ENCODE measurements at places on chromosomes 12 and 14.
A peak's percentile ranks its signal among the peaks of the same experiment; 100 is the strongest.

GRCh38 chr12:78885466-78885865 is 20.9 kb downstream of the SYT1 start:
- DNase-seq = no peak

- DNase-seq = no peak
These were observed 516.9 kb downstream of the SLC16A7 start for GRCh38 chr12:60112763-60113162.

DNA sequence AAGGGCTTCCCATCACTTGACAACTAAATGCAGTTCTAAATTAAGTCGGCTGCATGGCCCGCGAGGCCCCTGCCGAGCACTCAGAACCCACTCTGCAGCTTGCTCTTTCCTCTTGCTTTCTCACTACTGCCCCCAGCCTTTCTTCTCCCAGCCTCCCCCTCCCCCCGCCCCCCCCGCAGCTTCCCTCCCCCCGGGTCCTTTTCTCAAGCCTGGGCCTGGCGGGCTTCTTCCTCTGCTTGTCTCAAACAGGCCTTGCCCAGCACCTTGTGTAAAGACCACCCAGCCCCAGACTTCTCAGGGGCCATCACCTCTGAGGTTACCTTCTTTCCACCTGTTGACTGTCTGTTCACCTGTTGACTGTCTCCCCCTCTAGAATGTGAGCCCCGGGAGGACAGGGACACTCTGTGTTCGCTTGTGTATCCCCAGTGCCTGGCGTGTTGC is 1.1 kb downstream of the CYP46A1 start:
- DNase-seq = no peak

GRCh38 chr12:95072900-95073697 is at the start of gene NR2C1:
TSS of gene NR2C1 (minus strand) at chr12:95073618. CDS start at chr12:95067384, 6,234 bp downstream.
- peak; percentile 91 for DNase-seq

DNA sequence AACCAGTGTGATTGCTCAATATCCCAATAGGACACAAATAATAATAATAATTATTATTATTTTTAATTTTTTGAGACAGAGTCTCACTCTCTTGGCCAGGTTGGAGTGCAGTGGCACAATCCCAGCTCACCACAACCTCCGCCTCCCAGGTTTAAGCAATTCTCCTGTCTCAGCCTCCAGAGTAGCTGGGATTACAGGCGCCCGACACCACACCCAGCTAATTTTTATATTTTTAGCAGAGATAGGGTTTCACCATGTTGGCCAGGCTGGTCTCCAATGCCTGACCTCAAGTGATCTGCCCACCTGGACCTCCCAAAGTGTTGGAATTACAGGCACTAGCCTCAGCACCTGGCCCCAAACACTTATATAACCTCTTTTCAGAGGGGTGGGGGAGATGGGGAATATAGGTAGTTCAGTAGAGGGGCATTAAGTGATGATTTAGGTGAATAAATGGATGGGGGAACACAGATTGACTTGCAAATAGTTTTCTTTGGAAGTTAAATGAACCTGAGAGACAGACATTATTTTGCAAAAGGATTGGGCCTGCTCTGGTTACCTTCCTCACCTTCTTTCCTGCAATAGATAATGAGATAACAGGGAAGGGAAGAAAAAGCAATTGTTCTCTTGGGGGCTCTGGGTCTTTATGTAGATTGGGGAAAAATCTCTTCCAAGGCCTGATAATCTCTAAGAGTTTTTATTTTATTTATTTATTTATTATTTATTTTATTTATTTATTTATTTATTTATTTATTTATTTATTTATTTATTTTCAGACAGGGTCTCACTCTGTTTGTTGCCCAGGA is 57.7 kb downstream of the RESF1 start:
- DNase-seq = no peak

GRCh38 chr12:47082283-47082682 is 2.5 kb upstream of the AMIGO2 start:
- no peak for DNase-seq

GRCh38 chr12:51198568-51199365 is 19.1 kb downstream of the POU6F1 start:
- DNase-seq = no peak

- no peak for DNase-seq
These were observed 56.6 kb downstream of the WDR20 start for GRCh38 chr14:102196039-102196901.

DNA sequence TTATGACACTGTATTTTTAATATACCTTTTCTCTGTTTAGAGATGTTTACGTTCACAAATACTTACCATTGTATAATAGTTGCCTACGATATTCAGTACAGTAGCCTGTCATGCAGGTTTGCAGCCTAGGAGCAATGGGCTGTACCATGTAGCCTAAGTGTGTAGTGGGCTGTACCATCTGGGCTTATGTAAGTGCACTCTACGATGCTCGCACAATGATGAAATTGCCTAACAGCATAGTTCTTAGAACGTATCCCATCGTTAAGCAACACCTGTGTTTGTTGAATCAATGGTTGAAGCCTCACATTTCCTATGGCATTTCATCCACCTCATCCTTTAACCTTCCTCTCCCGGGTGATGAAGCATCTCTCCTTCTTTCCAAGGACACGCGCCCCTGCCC is 12.5 kb upstream of the EML1 start:
- DNase-seq = no peak

DNA sequence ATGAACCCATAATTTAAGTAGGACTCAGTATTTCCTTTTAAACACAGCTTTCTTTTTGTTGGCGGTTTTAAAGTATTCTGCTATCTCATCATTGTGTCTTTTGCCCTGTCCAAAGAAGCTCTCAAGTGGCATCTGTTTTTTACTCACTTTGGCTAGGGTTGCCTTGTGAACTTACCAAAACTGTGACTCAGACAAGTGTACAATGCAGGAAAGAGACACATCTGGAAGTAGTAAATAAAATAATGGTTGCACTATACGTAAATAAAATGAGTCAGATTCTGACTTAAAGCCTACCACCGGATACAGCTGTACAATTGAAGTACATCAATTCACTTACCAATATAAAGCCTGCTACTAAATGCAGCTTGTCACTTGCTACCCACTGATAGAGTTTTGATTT is 619.2 kb upstream of the LRFN5 start:
- DNase-seq = no peak

DNA sequence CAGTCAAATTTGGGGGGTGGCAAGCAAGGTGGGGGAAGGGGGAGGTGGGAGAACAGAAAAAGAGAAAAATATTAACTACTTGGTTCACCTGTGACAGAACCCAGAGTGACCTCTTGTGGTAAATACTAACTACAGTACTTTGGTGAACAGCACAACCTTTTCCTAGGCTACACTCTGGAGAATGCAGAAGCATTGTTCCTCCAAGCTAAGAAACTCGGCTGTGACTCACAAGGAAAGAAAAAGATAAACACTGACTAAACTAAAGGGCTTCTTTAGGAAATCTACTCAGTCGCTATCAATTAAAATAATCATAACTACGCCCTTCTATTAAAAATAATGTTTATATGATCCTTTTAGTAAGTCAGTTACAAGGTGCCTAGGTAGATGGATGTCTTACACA is 5.4 kb downstream of the KCNH5 start:
- DNase-seq = no peak

DNA sequence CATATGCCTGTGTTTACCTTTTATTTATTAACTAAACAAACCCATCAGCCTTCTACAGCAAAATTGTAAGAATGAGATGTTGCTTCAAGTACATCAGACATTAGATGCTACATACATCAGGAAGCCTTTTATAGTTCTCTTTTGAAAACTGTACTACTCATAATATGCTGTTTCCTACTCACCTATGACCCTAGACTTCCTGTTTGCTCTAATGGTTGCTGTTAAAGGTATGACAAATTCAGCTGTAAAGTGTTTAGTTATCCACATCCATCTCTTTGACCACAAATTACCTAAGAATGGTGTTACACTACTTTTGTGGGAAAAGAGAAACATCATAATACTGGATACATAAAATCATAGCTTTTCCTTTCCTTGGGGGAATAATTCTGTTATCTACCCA is 220.0 kb downstream of the RAD51B start:
- DNase-seq = no peak

DNA sequence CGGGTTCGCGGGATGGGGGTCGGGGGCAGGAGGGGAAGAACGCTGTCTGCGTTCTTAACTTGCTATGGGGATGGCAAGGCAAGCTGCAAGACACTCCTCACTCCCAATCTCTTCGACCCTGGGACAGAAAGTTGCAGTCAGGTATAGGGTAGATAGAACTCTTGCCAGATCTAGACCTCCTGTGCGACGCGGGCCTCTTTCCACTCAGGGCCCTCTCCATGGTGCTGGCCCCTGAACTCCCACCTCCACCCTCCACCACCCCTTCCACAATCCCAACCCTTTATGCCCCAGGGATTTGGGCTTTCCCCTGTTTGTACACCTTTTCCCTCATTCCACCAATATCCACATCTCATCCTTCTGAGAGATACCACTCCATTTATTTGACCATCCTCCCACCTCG is 812 bp downstream of the NABP2 start:
- peak; percentile 12 for DNase-seq

DNA sequence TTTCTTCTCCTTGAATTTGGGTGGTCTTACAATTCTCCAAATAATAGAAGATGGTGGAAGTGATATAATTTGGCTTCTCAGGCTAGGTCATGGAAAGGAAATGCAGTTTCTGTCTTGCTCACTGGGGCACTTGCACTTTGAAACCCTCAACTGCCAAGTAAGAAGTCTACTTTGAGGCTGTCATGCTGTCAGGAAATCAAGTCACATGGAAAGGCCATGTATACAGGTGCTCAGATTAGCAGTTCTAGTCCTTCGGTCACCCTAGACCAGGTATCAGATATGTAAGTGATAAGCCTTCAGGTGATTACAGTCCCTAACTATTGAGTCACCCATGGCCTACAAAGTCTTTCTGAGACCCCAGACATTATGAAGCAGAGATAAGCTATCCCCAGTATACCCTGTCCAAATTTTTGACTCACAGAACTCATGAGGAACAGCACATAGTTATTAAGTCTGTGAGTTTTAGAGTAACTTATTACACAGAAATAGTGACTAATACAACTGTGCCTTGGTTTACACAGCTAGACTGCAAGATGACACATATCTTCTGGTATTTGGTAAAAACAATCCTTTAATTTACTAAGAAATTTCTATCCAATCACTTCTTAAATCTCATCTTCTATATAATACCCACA is 26.3 kb upstream of the BBS10 start:
- no peak for DNase-seq

- DNase-seq = no peak
These were observed 140.0 kb downstream of the TMEM121 start for GRCh38 chr14:105666420-105666819.

GRCh38 chr14:89276424-89276975 is 140.5 kb downstream of the FOXN3 start:
- DNase-seq = peak; percentile 92

- no peak for DNase-seq
These were observed 45.0 kb downstream of the SLC6A12 start for GRCh38 chr12:168763-169525.

- no peak for DNase-seq
These were observed 8.7 kb upstream of the ITFG2 start for GRCh38 chr12:2803635-2804392.

DNA sequence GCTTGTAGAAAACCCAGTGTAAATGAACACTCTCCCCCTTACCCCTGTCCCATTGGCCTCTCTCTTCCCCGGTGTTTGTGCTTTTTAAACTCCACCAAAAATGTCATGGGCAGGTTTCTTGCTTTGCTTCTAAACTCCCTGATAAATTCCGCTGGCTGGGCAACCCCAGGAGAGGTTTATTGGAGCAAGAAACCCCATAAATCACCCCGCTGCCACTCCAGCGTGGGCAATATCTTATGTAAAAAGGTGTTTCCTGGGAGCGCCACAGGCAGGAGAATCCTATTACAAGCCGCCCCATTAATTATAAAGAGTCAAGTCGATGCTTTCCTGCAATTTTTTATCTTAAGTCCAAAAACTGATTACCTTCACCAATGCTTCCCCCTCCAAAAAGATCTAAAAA is 22.8 kb downstream of the LHX5 start:
- DNase-seq = no peak

GRCh38 chr12:23472329-23472971 is 477.0 kb downstream of the SOX5 start:
- no peak for DNase-seq

GRCh38 chr14:91246051-91246852 is 1.7 kb upstream of the GPR68 start:
- peak; percentile 58 for DNase-seq

DNA sequence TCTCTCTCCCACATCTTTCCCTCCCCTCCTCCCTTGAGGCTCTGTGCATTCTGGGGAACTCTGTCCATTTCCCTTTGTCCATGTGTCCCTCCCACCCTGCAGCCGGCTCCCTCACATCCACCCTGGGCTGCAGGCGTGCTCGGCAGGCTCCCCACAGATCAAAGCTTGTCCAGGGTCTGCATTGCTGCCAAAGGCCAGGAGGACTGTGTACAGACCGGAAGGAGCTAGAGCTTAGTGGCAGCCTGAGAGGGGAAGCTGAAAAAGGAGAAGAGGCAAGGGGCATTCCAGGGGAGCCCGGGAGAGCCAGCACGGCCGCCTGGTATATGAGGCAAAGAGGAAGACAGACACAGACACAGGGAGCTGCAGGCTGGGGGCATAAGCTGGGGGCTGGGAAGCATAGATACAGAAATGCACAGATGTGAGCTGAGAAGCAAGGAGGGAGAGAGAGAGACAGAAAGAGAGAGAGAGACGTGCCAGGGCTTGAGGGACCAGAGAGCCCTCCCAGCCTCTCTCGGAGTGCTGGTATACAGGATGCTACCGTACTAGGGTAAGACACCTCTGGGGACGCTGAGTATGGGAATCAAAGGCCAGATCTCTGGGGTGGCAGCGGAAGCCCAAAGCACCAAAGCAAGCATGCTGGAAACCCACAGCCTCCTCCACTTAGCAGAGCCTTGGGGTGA is 3.3 kb downstream of the CD4 start:
- DNase-seq = no peak

GRCh38 chr14:39603942-39604341 is 171.7 kb upstream of the FBXO33 start:
- DNase-seq = no peak

DNA sequence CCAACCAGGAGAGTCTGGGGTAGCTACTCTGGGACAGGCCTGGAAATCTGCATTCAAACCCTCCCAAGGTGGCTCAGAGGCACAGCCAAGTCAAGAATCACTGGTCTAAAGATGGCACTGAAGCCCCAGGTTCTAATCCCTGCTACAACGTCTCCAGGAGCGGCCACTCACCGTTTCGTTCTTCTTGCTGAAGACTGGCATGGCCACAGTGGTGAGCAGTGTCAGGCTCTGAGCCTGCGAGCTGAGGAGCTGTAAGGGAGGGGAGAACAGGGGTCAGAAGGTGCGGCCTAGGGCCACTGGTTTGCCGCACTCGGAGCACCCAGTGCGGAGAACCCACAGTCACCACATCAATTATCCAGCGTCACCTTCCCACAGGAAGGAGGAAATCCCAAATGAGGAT is 38.8 kb downstream of the CACNA2D4 start:
- DNase-seq = no peak

GRCh38 chr12:55712700-55713415 is 3.0 kb upstream of the BLOC1S1 start:
- no peak for DNase-seq

DNA sequence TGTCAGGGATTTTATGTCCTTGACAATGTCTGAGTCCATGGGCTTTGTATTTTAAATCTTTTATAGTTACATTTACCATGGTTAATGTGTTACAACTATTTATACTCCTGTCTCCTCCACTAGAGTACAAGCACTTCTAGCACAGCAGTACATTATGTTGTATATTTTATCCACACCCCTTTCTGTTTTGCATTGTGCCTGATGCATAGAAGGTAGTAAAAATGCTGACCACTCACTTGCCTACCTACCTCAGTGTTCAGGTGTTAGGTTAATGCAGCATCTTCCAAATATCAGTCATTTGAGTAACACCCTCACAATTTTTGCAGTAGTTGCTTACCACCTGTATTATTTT is 31.1 kb upstream of the SLC38A2 start:
- no peak for DNase-seq

GRCh38 chr12:95796225-95796981 is 5.8 kb upstream of the NTN4 start:
- DNase-seq = no peak
